Thymus (tissue), 14 donors: ENCODE measurements at places on chromosomes 1 and 21. TPM values are rescaled to one million over a fixed set of nuclear protein-coding genes. Genes with fewer than 3 reads are reported as not detected.

DNA sequence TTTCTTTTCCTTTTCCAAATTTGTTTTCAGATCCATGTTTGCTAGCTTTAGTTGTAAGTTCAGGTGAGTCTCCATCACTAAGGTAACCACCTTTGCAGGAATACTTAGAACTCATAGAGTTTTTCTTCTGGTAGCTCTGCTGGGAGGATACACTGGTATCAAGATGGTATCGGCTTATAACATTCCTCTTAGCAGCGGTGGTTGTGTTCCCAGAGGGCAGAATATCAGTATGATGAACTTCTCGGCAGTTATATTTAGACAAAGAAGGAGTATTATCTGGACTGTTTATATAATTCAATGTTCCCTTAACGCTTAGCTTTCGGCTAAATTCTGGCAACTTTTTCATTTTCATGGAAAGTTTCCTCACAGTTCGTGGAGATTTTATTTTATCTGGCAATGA, 18.1 kb downstream of the SYDE2 start:
- DNase-seq: no peak

DNA sequence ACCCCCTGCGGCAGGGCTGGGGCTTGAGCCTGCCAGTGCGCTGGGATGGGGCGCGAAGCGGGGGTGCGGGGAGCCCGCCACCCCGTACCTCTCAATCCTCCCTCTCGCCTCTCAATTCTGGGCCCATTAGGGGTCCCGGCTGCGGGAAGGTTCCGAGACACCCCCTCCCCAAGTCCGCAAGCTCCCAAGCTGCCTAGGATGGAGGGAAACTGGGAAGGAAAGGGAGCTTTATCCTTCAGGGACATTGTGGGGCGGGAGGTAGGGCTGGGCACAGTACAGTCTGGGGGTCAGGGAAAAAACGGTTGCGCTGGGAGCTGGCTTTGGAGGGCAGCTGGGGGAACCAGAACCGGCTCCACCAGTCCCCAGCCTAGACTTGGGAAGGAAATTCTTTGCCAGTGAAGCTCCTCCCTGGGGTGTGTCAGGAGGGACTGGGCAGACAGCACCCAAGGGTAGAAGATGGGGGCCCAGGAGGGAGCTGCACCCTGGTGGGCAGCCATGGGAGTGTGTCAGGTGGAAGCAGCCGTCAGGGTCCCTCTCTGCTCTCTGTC, 904 bp downstream of the GJB3 start:
- no peak for DNase-seq

DNA sequence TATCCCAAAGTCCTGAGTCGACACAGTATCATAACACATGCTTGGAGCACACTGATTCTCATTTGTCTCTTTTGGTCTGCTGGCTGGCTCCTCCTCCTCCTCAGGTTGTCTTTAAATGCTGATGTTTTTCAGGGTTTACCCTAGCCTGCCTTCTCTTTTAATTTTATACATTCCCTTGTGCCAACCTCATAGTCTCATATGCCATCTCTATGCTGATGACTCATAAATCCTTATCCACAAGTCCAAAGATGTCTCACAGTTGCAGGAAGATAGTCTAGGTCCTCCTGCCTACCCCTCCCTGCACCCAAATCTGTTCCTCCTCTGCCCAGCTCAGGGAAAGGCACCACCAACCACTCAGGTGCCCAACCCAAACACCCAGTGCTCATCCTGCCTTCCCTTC, 108.3 kb downstream of the SIPA1L2 start:
- DNase-seq: no peak

- no peak for DNase-seq
These were observed 36.5 kb downstream of the RIPK4 start for GRCh38 chr21:41730367-41730765.

DNA sequence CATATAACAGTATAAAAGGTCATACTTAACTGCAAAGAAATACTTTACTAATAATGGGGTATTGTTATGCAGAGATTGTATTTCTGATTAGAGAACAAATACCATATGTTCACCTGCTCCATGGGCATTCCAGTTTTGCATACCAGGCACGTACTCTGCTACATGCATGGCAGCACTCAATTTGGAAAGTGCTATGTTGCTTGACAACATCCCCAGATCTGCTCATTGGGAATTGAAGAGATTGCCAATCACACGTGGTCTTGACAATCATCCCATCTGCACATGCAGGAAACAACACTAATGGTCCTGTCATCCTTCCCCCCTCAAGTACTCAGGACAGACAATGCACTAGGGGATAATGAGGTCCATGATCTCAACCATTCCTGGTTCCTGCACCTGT, 63.4 kb upstream of the PDE4B start:
- no peak for DNase-seq

- DNase-seq: no peak
These were observed 52.0 kb upstream of the PDC start for GRCh38 chr1:186512698-186513457.

DNA sequence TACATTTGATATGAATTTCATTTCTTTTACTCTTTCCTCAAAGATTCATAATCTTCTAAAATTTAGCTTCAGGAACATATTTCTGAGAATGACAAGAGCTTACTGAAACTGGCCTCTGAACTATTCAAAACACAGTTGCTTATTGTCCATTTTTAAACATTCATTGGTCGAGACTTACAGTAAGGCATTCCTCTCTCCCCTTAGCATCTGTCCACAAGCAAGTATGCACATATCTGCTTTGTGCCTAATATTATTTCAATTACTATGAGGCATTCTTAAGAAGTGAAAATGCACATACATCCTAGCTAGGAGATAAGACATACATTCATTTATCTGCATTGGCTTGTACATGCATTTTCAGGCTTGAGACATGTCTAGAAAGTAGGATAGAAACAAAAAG, 488.7 kb downstream of the PTBP2 start:
- DNase-seq: no peak

- no peak for DNase-seq
These were observed 48.3 kb upstream of the ARTN start for GRCh38 chr1:43885279-43885801.

DNA sequence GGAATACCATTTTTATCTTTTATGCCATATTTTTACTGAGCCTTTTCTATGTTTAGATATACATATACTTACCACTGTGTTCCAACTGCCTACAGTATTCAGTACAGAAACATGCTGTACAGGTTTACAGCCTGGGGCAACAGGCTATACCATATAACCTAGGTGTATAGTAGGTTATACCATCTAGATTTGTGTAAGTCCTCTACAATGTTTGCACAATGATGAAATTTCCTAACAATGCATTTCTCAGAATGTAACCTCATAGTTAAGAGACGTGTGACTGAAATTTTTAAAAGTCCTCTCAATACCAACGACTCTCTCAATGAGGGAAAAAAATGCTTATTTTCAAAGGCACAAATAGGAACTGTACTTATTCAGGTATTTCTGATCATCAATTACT, 21.7 kb downstream of the INTS7 start:
- DNase-seq: no peak

DNA sequence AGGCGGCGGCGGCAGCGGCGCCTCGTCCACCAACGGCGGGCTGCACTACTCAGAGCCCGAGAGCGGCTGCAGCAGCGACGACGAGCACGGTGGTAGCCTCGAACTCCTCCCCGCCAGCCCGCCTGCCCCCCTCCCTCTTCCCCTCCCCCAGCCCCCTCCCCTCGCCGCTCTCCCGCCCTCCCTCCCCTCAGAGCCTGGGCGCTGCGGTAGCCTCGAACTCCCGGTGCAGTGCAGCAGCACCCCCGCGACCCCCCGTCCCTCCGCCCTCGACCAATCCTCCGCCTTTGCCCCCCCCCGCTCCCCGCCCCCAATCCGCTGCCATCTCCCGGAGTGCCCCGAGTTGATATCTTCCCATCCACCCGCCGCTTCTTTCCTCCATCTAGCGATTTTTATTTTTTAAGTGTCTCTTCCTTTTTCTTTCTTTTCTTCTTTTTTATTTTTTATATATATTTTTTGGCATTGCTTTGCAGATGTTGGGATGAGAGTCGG, 516 bp downstream of the RCOR3 start:
- DNase-seq: peak; percentile 67

Gene CTSK
- total RNA-seq: 8.4 TPM
